CD4-positive, alpha-beta T cell treated with Interleukin-12 subunit alpha and Interleukin-12 subunit beta, for 1 hour (primary cell): ENCODE measurements at places on chromosomes 7 and 10.

- DNase-seq: no peak
Observed at GRCh38 chr10:112159469-112159868, 24.1 kb downstream of the GPAM start.

DNA sequence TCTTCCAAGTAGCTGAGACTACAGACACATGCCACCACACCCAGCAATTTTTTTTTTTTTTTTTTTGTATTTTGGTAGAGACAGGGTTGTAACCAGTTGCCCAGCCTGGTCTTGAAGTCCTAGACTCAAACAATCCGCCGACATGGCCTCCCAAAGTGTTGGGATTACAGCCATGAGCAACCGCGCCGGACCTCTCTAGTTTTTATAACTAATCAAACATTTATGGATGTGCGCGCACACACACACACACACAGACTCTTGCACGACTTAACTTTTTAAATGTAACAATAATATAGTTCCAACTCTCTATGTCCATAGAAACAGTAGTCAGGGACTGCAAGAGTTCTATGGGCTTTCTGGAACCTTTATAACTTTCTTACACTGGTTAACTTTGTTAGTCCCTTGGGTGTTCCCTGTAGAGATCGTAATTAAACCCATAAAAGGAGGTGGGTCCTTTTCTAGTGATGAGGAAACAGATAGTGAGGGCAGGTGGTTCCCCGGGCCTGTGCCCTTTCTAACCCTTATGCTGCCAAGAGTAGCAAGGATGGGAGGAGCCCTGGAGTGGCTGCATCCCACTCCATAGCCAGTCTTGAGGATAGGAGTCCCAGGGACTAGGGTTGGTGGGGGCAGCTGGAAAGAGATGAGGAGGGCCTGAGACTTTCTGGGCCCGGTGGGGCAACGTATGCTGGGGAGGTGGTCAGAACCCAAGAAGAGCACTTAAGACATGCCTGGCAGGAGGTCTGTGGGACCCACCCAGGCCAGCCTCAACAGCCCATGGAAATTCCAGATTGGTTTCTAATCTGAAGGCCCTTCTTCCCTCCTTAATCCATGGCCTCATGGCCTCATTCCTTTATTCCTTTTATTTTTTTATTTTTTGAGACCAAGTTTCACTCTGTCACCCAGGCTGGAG lies 8.6 kb downstream of the MARVELD1 start:
- no peak for DNase-seq

- no peak for DNase-seq
Observed at GRCh38 chr7:76428868-76429805, 4.4 kb downstream of the ZP3 start.

DNA sequence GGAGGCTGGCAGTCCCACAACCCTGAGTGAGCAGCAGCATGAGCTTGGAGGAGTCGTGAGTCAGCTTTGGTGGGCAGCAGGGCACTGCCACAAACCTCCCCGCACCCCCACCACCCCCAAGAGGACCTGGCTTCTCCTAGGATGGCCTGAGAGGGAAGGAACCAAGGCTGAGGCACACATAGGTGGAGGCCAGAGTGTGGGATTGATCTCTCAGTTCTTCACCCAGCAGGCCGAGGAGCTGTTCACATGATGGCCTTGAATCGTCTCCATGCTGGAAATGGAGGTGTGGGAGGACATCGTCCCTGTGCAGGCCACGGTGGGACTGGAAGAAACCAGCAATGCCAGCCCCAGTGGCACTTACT lies 17.4 kb upstream of the GDF10 start:
- DNase-seq: no peak

- DNase-seq: no peak
Observed at GRCh38 chr7:47724335-47724982, 142.5 kb upstream of the TNS3 start.

DNA sequence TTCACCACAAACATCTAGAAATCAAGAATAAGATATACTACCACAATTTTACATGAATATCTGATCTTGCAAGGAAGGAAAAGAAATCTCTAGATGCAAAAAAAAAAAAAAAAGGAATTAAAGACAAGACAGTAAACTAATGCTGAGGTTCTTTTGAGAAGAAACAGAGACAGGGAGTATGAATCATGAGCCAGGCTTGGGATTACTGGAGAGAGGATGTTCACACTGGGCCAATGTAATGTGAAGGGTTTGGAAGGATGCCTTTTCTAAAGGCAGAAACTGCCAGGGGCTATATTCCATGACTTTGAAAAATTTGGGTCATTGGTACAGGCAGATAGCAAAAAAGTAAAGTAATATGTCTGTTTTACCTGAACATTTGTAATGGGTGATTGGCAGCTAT lies 573.0 kb upstream of the IGFBP3 start:
- DNase-seq: no peak

GRCh38 chr10:27446091-27446918 lies 57.8 kb upstream of the RAB18 start:
- DNase-seq: peak; percentile 42

GRCh38 chr10:118139321-118139720 lies 92.6 kb upstream of the RAB11FIP2 start:
- no peak for DNase-seq

DNA sequence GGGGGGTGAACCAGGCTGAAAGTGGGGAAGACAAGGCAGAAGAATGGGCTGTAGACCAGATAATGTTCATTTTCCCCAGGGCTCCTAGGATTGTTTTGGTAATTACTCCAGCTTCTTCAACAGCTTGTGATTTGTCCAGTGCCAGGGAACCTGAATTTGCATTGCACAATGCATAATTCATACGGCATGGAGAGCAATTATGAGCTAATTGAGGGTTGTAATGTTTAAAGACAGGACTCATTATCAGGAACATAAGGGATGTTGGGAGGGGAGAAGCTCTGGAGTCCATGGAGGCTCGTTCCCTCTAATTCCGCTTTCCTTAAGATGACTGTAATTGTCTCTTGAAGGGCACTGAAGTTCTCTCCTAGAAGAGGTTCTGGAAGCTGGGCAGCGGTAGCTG lies 405.0 kb upstream of the ZMIZ1 start:
- no peak for DNase-seq

GRCh38 chr7:121406944-121407343 lies 10.8 kb upstream of the FAM3C start:
- no peak for DNase-seq

- DNase-seq: no peak
Observed at GRCh38 chr10:23499372-23500132, 60.7 kb downstream of the OTUD1 start.

DNA sequence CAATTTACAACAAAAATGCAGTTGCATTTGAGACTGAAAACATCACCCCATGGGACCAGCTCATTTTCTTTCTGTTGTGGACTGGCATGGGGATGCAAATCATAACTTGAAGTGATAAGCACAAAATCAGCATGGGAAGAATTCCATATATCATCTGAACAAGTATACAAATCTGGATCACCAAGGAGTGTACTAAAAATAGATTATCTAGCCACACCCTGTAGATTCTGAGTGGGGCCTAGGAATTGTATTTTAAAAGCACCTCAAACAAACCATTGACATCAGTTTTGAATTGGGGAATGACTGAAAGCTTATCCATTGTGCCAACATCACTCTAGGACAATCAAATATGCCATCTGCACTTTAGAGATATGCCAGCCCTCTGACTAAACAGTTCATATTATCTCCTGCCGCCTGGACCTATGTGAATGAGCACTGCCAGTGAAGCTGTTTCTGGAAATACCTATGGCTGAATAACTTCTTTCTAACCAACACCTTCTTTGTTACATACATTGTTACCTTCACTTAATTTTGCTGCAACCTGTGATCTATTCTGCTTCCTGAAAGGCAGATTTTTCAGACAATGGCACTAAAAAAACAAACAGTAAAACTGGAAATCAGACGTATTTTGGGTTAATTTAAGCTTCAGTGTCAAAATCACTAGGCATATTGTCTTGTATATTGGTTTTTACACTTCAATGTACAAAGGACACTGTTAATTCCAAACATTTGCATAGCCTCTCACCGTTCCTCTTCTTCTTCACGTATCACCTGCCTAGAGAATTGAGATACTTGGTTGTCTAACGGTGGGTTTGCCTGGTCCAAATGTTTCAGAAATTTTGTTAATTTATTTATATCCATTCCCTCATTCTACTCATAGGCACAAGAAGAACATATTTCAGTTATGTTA lies 42.4 kb upstream of the HGF start:
- DNase-seq: no peak

GRCh38 chr7:12557282-12557681 lies 13.2 kb upstream of the SCIN start:
- no peak for DNase-seq

GRCh38 chr7:117809958-117810357 lies 63.3 kb downstream of the CTTNBP2 start:
- no peak for DNase-seq

GRCh38 chr7:2553831-2554581 lies 1.3 kb downstream of the BRAT1 start:
- DNase-seq: no peak

DNA sequence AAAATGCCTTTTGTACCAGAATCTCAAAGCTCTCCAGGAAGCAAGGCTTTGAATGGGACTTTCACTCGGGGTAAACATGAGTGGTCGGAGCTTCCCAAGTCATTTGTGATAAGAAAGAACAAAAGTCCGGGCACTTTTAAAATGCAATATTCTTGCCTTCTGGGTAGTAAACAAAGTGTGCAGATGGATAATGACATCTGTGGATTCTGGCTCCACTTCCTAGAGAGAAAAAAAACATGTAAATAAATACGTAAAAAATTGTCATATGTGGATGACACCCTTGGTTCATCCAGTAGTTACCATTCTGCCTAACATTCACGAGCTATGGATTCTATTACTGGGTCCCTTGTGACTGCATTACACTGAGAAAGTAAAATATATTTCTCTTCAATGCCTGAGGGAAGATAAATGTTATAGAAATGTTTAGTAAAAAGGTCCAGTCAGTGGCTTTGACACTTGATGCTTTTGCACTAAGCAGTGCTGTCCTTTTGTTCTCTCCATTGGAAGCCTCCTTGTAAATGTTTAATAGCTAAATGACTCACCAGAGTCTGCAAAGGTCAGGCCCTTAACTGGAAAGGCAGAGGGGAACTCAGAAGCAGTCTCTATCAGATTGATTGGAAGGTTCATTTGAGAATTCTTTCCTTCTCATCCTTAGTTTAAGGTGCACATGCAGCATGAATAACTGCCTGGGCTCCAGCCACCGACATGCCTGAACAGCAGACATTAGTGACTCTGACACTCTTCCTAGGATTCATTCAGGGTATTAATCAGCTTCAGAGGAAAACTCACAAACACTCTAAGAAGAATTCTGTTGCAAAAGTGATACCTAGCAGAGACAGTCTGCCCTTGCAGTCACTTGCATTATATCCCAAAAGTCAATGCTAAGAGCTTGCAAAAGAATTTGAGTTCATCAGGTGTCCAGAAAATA lies 11.7 kb upstream of the EDRF1 start:
- no peak for DNase-seq

DNA sequence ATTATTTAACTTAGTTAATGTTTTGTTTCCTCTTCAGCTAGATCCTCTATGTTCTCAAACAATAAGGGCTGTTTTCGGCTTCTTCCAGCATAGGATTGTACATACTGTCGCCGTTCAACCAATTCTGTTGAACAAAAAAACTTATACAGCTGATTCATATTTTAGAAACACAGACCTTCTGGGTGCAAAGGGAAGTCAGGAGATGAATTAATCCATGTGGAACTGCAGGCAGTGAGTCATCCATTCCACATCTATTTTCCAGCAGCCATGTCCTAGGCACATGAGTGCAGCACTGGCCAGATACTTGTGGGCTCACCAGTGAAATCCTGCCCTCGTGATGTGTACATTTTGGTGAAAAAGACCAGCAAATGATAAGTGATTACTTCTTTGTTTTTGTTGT lies 163.2 kb downstream of the JAZF1 start:
- DNase-seq: no peak

DNA sequence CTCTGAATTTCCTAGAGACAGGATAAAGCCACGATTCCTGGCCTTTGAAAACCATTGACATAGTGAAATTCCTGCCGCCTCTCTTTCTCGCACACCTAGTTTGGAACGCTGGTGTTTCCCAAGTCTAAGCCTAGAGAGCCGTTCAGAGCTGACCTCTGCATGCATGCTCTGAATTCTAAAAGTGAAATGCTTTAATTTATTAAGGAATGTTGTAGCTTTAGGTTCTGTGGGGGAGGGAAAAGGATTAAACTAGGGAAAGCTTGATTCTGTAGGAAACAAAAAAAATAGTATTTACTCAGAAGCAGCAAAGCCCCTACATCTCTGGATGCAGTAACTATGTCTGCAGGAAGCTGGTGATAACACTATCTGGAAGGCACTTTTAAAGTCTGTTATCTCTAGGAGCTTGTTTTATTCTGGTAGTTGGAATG lies 27.3 kb downstream of the PFKP start:
- no peak for DNase-seq

GRCh38 chr7:19747740-19748339 lies 25.6 kb downstream of the TMEM196 start:
- DNase-seq: peak; percentile 4

DNA sequence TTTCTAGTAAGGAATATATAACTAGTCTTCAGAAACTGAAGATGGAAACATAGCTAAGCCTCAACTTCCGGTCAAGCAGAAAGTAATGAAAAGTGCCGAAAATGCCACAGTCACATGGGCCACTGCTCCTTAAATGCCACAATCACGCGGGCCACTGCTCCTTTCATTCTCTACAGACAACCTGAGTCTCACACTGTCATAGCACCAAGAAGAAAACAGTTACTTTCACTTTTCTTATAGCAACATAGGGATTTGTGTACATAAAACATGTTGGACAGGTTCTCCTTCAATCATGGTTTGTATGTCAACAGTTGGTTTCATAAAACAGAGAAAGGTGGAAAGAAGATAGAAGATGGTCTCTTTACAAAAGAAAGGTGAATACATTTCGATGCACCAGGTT lies 48.6 kb upstream of the NOBOX start:
- DNase-seq: no peak

DNA sequence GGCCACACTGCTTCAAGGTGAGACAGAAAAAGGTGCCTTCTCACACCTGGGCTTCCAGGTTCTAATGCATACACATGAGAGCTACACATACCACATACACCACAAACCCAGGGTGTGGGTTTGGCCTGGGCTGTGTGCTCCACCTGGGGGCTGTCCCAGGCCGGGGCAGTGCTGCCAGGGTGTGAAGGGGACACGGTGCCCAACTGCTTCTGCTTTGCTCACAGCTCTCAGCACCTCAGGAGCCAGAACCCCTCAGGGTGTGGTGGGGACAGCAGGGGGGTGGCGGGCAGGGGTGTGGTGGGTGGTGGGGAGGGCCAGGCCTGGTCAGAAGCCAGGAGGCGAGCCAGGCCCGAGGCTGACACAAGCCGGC lies 51.1 kb downstream of the TMEM209 start:
- DNase-seq: no peak

- DNase-seq: no peak
Observed at GRCh38 chr7:49718760-49719159, 54.7 kb upstream of the VWC2 start.
